SW 1271 (cell line): ENCODE measurements at places on chromosomes 7 and 10.

DNA sequence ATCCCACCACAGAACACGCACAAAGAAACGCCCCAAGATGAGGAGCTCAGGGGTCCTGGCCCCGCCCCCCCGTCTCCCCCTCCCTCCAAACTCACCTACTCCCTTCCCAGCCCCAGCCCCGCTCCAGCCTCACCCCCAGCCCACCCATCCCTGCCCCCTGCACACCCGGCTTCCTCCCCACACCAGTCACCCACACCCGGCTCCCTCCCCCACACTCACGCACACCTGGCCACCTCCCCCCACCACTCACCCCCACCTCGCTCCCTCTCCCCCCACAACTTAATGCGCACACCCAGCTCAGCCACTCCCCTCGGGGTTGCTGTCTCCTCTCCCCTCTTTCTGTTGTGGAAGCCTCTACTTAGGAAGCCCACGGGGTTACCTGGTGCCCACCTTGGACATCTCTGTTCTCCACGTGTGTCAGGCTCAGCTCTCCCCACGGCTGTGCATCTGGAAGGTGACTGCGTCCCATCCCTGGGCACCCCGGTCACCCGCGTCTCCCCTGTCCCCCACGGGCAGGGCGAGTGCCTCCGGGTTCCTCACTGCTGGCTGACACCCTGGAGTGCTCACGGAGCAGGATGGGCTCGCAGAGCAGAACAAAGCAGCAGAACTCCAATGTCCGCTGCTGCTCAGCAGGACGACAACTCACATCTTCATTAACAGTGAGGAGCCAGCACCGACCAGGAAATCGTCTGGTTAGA, 166.8 kb downstream of the USP6NL start:
- no peak for DNase-seq

DNA sequence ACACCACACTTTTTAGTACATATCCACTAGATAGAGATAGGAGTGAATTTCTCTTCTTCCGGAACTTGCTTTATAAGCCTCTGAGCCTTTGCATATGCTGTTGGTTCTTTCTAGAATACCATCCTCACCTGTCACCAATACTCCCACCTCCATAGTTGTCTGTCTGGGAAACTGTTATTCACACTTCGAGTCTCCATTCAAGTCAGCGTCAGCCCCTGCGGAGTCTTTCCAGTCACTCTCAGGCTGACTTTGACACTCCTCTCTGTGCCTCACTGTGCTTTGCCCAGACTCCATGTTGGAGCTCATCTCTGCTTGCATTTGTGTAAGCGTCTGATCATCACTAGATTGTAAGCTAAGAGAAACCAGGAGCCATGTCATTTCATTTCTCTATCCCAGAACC, 66.5 kb upstream of the NRBF2 start:
- DNase-seq: no peak

DNA sequence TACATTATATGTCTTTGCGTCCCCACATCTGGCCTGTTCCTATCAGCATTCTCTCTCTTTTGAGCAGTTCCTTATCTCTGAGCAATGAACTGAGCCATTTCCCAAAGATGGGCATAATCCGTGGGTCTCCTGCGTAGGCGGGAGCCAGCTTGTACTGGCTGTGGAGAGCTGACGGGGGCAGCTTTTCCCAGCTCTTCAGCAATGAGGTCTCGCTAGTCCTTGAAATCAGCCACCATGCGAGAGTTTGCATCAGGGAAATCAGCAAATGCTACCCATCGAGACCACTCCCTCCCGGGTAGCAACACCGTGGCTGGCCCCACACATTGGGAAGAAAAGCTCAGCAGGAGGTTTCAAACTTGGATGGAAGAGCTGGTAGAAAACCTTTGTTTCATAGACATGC, 51.9 kb upstream of the FAM180A start:
- no peak for DNase-seq

- no peak for DNase-seq
Observed at GRCh38 chr10:35517431-35518181, 87.5 kb upstream of the GJD4 start.

DNA sequence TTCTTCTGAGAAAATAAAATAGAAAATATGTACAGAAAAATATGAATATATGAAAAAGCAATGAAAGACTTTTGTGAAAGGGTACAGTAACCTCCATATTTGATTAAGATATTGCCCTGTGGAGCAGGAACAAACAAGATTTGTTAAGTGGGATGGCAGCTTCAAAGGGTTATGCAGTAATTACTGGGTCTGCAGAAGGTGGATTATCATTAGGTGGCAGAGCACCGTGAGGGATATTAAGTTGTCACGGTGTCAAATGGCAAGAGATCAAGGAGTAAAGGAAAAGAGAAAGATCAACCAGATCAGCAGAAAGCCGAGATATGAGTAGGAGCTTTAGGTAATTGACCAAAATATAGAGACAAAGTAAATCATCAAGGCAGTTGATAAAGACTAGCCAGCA, 44.1 kb downstream of the DGKB start:
- DNase-seq: no peak

DNA sequence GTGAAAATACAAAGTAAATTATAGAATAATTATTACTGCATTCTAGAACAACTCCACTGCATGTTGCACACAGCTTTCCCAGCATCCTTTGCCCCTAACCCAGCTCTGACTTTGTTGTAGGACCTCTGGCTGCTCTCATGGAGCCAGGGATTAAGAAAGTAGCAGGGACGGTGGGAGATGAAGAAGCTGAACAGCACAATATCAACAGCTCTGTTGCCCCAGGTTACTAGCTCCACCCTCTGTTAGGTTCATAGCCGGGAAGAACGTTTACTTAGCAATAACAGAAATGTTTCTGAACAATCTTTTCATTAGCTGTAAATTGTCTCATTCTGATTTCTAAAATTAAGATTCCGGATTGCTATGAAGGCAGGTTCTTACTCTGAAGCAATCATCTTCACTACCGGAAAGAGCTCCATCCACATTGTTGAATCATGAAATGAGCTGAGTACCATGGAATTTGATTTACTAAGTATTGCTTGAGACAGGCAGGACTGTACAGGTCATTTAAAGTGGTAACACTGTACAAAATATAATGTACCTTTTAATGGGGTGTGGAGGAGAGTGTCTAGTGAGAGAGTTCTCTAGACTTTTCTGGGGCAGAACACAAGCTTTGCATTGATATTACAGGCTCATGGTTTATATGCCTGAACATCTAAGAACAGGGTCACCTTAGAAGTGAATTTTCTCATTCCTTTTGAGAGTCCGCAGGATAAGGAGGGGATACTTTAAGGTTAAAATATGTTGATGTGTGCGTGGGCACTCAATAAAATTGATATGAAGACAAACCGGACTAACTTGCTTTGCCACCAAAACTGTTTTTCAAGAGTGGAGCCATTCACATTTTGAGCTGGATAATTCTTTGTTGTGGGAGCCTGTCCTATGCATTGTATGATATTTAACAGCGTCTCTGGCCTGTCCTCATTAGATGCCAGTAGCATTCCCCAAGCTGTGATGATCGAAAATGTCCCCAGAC, 20.8 kb upstream of the RAB18 start:
- peak; percentile 22 for DNase-seq

- DNase-seq: no peak
Observed at GRCh38 chr10:89588671-89589070, 53.3 kb upstream of the SLC16A12 start.

DNA sequence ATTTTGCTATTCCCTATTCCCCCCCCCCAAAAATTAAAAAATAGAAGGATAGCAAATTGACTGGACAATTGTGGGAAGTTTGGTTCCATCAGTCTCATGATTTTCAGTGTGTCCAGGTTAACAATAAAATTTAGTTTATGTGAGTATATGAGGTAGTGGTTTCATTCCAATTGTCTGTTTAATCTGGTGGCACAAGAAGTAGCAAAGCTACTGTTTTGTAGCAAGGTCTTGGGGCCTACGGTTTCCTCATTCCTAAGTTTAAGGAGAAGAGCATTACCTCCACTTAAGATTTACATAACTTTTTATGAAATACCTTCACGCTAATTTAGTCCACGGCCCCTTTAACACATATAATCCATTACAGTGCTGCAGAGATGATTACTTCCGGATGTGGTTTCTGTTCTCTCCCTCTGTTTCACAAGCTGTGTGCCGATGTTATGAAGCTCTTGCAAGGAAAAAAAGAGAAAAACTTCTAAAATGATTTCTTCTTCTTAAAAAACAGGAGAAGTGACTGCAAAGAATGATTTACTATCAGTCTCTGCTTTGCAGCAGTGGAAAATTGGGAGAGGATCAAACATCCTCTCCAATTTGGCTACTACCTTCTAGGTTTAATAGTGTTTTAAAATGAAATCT, 32.7 kb upstream of the NPVF start:
- no peak for DNase-seq

DNA sequence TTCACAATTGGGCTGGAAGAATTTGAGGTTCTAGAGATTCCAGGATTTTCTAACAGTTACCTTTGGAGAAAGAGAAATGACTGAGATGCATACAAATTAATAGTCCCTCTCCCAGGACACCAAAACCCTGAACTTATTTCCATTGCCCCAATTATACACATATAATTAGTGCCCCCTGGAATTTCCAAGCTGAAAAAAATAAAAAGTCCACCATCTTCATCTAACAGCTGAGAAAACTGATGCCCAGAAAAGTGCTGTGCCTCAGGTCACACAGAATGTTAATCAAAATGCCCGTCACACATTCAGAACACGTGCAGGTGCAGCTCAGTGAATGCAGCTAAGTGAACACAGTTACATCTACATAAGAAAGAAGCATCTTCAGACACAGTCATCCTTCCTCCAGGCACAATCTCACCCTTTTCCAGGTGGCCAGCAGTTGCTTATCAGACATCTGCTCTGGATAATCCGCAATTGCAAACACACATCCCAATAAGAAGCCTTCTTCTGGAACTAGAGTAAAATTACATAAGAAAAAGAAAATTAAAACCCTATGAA, 35.4 kb downstream of the PAXIP1 start:
- no peak for DNase-seq

DNA sequence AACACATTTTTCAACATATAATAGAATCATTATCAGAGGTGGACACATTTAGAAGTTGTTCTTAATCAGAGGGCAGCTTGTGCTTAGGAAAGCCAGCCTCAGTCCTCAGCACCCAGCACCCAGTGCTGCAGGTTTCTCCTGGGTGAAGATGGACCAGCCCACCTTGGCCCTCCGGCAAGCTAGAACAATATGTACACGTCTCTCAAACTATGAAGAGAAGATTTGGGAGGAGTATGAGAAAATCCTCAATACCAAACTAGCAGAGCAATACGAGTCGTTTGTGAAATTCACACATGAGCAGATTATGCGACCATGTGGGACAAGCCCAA, 13.5 kb upstream of the RALA start:
- DNase-seq: no peak

DNA sequence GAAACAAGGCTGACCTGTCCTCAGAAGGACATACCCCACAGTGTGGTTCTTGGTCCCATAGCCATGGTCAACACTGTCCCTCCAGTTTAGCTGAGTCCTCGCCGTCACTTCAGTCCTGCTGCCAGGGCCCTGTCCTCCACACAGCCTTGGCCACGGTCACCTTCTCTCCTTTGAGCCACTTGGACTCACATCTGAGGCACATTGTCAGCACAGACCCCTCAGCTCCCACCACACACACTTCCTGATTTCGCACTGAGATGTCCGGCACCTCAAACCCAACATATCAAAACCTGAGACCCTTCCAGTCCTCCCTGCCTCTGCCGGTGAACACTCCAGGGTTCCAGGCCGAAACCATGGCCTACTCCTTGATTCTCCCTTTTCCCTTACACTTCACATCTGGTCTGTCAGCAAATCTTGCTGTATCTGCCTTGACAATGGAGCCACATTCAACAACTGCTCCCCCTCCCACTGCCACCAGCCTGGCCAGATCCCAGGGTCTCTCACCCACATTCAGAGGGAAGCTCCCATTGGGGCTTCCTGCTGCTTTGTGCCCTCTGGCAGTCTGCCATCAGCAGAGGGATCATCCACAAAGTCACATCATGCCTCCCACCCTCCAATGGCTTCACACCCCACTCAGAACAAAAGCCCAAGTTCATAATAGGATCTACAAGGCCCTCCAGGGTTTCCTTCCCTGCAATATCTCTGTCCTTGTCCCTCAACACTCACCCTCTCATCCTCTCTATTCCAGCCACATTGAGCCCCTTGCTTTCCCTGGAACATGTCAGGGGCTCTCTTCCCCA, 219.6 kb upstream of the SHH start:
- no peak for DNase-seq

GRCh38 chr10:44913350-44914081, 2.4 kb downstream of the TMEM72 start:
- no peak for DNase-seq

GRCh38 chr7:148912758-148913541, 28.9 kb upstream of the EZH2 start:
- no peak for DNase-seq

DNA sequence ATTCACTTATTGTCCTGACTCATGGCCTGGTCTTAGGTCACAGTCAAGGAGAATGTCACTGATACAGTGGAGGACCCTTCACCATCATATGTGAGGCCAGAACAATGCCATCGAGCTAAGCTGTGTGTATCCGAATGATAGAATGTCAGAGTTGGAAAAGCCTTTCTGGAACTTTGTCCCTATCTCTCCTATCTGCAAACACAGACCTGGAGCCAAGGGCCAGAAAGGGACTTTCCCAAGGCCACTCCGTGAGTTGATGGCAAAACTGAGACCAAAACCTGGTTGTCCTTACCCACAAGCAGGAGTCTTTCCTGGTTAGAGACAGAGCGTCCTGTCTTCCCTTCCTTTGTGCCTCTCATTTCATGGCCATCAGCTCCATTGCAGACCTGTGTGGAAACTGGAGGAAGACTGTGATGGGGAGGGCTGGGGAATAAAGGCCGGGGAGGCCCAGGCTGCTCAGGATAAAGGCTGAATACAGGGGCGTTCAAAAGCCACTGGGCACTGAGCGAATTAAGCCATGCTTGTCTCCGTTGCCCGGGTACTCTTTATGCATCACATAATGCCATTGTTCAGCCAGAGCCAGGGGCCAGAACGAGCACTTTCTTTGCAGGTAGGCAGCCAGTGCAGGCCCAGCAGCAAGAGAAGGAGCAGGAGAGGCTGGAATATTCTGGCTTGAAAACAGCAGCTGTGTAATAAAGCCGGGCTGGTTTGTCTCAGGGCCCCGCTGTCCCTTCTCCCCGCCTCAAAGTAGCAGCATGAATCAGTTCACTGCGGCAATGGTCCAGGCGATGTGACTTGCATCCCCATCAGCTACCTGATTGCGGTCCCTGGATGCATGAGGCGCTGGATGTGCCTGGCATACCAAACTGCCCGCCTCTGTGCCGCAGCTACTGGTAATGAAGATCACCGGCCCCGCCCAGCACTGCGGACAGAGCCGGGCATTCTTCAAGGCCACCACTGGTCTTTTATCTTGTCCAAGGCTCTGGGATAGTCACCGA, 143.0 kb downstream of the RPS24 start:
- no peak for DNase-seq

DNA sequence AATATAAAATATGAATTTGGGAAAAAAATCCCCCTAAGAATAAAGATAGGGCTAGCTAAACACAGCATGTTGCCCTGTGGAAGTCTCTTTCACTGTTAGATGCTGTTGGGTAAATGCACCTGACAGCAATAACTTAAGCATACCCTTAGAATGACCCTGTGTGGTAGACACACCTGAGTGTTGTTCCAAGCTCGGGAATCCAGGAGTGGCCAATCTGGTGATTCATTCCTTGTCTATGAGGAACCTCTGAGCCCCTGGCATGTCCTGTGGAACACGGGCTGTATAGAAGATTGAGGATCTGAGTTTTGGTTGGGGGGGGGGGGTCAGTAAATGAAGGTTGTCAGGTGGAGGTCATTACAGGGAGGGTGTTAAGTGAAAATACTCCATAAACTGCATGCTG, 730.0 kb upstream of the IGFBP3 start:
- no peak for DNase-seq
